Natural killer cell treated with Interleukin-12 subunit alpha and Interleukin-12 subunit beta and Interleukin-15 and Interleukin-18, amount 100 ng/mL, for 72 hours (primary cell): ENCODE measurements at places on chromosomes 11 and 22. TPM values are rescaled to one million over a fixed set of nuclear protein-coding genes. Genes with fewer than 3 reads are reported as not detected.

DNA sequence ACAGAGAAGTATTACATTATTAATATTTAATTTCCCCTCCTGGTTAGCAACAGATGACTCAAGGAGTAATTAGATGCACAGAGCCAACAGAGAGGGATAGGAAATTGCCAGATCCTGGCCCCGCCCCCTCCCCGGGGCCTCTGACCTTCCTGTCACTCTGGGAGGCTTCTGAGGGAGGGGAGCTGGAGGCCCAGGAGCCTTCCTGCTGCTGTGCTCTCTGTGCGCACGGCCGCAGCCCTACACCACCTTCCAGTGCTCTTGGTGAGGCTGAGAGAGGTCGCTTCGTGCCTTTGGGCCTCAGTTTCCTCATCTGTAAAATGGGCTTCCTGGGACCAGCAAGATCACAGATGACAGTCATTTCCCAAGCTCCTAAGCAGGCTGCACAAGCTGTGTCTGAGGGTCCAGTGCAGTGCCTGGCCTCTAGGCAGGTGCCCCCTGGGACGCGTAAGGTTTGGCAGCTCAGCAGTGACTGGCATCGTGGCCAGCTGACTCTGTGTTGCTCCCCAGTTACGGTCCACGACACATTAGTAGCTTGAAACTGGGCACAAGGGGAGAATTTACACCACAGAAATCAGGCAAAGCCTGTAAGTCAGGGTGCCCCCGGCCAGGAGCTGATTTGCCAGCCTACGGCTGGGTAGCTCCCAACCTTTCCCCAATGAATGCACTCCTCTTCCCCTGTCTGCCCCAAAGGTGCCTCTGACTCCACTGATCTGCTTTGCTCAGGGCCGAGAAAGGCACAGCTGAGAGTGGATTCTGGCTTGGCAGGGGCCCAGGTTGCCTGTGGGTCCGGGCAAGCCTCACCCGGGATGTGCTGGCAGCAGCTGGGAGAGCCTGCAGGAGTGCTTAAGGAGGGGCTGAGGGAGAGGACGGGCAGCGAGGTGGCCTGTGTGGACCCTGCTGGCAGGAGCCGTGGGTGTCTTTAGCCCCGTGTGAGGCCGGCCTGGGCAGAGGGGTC lies 2.3 kb downstream of the ADORA2A start:
- DNase-seq: no peak

DNA sequence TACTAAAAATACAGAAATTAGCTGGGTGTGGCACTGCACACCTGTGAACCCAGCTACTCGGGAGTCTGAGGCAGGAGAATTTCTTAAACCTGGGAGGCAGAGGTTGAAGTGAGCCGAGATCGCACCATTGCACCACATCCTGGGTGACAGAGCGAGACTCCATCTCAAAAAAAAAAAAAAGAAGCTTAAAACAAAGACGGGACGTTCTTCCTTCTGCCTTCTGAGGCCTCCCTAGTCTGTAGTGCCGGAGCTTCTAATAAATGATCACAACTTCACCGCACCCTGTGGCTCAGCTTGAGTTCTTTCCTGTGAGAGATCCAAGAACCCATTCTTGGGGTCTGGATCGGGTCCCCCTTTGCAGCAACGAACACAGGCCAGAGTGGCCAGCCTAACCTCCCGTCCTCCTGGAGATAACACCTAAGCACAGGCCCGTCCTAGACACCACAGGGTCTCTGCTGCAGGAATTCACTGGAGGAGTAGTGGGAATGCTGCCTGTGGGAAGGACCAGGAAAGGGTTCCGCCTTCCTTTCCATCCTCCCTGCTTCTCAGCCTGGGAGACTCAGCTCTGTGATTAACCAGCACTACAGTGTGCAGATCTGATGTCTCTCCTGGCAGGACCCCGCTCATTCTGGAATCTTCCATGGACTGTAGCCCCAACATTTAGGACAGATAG lies 2.2 kb upstream of the APOBEC3H start:
- no peak for DNase-seq

GRCh38 chr22:23786752-23787599 lies at the start of gene SMARCB1:
Gene SMARCB1, plus strand, starts transcription at chr22:23786966. Its CDS starts 204 bp downstream, at chr22:23787170.
- DNase-seq: peak; percentile 90

DNA sequence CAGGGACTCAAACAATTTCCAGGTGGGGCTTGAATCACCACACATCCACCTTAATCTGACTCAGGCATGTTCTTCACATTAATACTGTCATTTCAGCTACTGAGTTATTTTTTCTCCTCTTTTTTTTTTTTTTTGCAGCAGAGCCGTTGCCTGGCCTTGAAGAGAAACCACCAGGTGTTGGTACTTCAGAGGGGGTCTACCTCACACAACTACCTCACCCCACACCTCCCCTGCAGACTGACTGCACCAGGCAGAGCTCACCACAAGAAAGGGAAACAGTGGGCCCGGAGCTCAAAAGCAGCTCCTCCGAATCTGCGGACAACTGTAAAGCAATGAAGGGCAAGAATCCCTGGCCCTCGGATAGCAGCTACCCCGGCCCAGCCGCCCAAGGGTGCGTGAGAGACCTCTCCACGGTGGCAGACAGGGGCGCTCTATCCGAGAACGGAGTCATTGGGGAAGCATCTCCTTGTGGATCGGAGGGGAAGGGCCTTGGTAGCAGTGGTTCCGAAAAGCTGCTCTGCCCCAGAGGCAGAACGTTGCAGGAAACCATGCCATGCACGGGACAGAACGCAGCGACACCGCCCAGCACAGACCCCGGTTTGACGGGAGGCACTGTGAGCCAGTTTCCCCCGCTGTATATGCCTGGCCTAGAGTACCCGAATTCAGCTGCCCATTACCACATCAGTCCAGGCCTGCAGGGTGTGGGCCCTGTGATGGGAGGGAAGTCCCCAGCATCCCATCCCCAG lies 15.1 kb upstream of the SLC25A18 start:
- DNase-seq: no peak

GRCh38 chr11:17600316-17601255 lies 53.5 kb downstream of the OTOG start:
- DNase-seq: no peak

DNA sequence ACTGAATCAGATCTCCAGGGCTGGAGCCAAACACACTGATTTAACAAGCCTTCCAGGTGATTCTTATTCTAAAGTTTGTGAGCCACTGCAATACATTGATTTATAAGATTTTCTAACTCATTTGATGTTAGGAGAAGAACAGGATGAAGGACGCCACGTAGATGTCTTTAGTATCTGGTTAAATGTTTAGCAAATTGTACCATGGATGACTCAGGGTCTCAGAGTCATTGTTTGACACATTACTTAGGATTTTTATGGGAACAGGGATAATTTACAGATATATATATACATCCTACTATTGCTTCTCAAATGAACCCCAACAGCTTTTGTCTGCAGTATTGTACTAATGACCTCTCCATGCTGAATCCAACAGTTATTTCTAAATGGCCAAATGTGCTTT lies 143.1 kb upstream of the DDI1 start:
- no peak for DNase-seq

- DNase-seq: no peak
Measured at GRCh38 chr22:33418484-33418883, 360.3 kb upstream of the SYN3 start.

DNA sequence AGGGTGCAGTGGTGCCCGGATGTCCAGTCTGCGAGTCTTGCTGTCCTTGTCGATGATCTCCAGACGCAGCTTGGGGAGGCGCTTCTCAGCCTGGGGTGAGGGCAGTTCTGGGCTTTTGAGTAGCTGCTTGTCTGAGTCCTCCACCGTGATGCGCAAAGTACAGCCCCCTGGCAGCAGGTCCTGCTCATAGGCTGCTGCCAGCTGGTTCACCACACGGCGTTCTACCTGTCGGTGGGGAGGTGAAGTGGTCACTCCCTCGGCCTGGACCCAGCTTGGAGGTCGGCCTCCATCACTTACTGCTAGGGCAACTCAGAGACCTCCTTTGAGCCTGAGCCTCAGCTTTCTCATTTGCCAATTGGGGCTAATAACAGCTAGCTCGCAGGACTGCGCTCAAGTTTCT lies 49.4 kb upstream of the PHOX2A start:
- no peak for DNase-seq

FIBIN gene
- not detected for total RNA-seq

GRCh38 chr22:33209930-33210784 lies 152.0 kb upstream of the SYN3 start:
- DNase-seq: no peak
